ENCODE measurements at places on chromosomes 11 and 22.

- peak; percentile 88 for DNase-seq
These were observed 45.1 kb upstream of the LMO2 start for GRCh38 chr11:33936725-33937604.

DNA sequence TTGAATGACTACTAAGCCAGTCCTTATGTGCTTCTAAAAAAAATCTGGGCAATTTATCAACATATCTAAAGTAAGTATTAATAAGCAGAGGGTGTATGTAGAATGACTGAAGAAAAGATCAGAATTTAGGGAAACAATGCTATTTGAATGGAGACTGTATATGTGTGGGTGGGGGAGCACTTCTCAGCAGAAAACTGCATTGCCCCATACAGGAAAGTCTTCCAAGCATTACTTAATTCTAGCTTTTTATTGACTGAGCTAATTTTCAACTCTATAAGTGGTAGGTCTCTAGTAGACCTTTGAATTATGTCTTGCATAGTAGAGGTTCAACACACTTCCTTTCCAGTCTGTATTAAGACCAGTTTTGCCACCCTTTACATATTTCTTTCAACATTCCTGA is 41.7 kb downstream of the CASP12 start:
- no peak for DNase-seq

GRCh38 chr11:59678118-59678812 is 9.4 kb upstream of the PATL1 start:
- DNase-seq, result no peak

GRCh38 chr22:35264986-35265385 is 7.7 kb downstream of the HMGXB4 start:
- no peak for DNase-seq

- DNase-seq, result peak; percentile 15
These were observed 60.9 kb upstream of the MYEOV start for GRCh38 chr11:69232821-69233743.

DNA sequence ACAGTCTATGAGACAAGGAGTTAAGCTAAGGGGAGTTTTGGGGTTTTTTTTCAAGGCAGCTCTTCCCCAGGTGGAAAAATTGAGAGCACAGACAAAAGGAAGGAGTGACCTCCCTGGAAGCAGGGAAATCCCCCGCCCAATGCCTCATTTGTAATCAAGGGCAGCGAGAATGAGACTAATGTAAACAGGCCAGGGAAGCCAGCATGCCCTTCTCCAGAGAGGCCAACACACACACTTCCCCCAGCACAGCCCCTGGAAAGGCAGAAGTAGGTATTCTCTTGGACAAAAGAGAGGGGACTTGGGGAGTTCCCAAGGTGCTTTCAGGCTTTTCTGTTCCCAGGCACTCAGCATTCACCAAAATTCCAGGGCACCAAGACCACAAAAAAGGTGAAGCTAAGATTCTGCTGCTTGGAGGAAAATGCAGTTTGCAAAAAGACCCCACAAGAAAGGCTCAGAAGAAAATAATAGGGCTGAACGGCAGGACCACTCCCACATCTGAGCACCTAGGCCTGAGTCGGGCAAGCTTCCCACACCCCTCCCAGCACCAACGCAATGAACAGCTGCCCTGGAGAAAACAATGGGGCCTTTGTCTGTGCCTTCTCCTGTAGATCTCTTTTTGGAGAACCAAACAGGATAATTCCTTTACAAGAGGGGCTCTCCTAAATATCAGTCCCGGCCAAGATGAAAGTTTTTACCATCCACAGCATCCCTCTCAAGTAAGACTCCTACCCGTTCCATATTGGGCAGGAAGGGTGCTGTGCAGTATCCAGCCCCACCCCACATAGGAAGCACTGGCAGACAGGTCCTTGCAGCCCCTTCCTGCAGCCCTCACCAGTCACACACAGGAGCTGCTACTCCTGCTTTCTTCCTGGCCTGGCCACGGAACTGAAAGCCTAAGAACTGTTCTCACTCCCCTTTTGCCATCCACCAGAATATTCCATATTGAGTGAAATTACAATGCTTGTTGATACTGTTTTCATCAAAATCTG is 70.7 kb upstream of the AKIP1 start:
- DNase-seq, result no peak

- DNase-seq, result no peak
These were observed 261.4 kb upstream of the POU2AF2 start for GRCh38 chr11:110984147-110984546.

- peak; percentile 51 for DNase-seq
These were observed 26.4 kb downstream of the VPS37C start for GRCh38 chr11:61134801-61135257.

DNA sequence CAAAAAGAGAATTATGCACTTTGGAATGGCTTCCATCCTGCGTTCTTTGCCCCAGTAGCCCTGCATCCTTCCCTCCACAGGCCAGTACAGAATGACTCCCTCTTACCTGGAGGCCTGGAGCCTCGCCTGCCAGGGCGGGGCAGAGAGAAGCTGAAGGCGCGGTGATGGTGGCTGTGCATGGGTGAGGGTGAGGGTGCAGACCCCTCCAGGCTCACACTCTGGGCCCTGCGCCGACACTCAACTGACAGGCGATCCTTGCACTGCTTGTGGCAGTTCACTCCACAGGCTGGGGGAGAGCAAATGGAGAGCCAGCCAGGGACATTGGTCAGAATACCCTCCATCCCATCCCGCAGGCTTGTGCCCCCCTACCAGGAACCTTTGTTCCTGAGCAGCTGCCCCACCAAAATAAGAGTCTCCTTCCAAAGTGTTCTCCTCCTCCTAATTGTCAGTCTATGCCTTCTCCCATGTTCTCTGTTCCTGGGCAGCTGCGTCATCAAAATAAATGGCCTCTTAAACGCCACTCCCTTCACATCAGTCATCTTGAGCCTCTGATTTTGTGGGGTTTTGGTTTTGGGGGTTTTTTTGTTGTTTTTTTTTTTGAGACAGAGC is 5.9 kb upstream of the NRXN2 start:
- no peak for DNase-seq

DNA sequence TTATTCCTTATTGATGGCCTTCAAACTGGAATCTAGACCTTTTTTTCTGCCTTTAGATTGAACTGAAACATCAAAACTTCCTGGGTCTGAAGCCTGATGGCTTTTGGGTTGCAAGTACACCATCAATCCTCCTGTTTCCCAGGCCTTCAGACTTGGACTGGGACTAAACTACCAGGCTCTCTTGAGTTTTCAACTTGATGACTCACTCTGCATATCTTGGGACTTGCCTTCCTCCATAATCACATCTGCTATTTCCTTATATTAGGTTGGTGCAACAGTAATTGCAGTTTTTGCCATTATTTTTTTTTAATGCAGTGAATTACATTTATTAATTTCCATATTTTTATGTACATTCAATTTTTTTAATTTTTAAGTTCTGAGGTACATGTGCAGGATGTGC is 7.0 kb downstream of the OR51B5 start:
- DNase-seq, result no peak

DNA sequence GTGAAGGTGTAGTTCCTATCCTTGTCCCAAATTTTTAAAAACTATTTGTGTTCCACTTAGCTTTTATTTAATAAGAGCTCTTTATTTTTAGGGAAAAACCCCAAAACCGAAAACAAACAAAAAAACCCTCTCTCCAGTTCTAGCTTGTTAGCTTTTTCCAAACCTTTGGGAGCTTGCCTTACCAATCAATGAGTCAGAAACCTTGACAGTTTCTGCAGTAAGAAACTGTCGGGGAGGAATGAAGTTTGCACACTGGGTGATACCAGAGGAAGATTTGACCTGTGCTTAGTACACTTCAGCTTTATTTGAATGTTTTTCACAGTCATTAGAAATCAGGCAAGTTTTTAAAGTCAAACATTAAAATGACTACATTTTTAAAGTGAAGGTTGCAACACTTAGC is 105.0 kb downstream of the FAT3 start:
- DNase-seq, result no peak

- DNase-seq, result no peak
These were observed 3.4 kb upstream of the APLP2 start for GRCh38 chr11:130066338-130066737.

- no peak for DNase-seq
These were observed 54.3 kb upstream of the MYEOV start for GRCh38 chr11:69239641-69240040.

DNA sequence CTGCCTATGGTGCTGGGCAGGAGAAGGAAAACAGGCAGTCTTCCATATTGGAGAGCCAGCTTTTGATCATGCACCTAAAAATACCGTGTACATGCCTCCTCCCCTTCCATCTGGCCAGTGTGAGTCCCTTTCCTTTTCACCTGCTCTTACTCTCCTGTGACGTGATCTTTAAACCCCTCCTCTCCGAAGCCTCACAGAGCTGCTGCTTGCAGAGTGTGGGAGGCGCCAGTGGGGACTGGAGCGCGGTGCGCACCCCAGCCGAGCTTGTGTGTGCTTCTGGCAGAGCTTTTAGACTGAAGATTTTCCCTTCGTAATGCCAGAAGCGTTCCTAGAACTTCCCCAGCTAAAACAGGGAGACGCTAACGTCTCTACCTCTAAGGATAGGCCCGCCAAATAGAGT is 29.8 kb downstream of the MUC6 start:
- DNase-seq, result no peak

- no peak for DNase-seq
These were observed 60.3 kb downstream of the ATXN10 start for GRCh38 chr22:45731798-45732495.

- DNase-seq, result no peak
These were observed 239.5 kb upstream of the CADM1 start for GRCh38 chr11:115743719-115744118.

DNA sequence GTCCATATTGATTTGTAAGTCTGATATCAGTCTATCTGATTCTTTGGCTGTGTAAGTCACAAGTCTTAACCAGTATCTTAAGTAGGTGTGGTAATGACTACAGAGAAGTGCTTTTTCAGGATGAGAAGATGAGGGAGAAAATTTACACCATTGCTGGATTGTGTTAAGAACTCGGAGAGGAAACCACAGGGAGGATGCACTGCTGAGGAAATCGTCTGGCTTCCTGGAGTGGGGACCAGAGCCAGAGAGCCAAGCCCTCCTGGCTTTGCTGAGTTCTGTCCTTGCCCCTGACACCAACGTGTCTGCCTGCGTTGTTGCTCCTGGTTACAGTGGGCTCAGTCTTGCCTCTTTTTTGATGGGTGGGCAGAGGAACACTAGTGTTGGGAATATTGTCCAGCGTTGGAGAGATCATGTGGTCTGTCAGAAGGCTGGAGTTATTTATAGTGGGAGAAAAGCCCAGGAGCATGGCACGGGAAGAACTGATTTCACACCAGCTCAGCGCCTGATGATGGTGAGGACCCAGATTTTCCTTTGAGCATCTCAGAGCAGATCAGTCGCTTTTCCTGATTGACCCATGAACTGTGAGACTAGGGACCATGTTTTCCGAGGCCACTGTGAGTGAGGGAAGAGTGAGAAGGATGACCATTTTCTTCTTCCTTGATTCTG is 29.6 kb downstream of the MARK2 start:
- peak; percentile 41 for DNase-seq

- DNase-seq, result no peak
These were observed 14.6 kb downstream of the DKK3 start for GRCh38 chr11:11993839-11994238.

DNA sequence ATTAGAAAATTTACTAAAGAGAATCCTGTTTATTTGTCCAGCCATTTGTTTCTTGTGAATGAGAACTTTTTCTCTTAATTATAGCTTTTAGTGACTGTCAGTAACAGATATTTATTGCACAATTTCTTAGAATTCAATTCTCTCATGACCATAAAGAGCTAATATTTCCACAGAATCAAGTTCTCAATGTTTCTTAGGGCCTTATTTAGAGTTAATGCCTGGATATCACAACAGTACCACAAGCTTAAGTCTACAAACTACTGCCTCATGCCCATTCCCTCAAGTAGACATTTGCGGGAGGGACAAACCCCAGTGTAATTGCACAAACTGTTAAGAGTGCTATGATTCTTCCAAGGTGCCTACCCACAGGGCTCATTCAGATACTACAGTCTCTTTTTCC is 199.7 kb upstream of the POU2AF2 start:
- DNase-seq, result no peak

DNA sequence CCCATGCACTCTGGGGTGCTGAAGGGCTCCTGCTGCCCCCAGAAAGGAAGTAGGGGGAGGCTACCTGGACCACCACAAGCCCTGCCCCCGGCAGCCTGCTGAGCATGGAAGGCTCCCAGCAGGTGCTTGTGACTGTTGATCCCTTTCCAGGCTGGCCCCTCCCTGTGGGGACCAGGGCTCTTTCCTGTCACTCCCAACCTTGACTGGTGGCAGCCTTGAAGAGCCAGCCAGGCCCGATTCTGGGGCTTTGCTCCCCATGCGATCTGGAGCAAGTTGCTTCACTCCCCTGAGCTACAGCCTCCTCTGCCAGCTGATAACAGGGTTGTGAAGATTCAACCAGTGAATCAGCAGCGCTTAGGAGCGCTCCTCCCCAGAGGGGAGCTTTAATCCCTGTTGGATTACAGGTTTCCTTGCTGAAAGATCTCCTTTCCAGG is 4.6 kb upstream of the CST6 start:
- no peak for DNase-seq

DNA sequence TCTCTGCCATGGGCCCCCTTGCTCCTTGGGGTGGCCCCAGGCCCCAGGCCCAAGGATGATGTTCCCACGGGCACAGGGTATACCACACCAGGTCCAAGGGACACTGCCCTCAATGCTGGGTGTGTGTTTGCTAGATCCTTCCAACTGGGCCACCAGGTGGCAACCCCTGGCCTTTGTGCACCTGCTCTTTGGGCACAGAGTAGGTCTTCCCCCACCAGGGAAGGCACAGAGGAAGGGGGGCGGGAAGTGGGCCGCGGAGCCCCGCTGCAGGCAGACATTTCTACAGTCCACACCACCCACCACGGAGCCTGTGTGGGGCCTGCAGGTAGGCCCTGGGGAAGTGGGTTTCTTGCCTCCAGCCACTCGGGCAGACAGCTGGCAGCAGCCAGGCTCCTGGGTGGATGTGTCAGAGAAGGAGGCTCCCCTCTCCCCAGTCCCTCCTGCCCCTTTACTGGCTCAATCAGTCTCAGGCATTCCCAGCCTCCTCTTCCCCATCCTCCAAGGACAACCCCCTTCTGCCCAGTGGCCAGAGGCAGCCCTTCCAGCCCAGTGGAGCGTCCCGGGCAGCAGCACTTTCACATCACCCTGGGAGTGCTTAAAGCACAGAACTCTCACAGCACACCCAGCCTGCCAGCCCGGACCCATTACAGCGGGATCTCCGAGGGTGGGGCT is 21.6 kb downstream of the MAFF start:
- DNase-seq, result no peak

GRCh38 chr11:8149726-8150125 is 19.1 kb downstream of the RIC3 start:
- no peak for DNase-seq

GRCh38 chr11:95715777-95716241 is 73.8 kb downstream of the FAM76B start:
- no peak for DNase-seq

All from tibial artery (tissue), 4 donors.